Stimulated activated CD4-positive, alpha-beta T cell treated with anti-CD3 and anti-CD28 coated beads, Interleukin-15, amount 100 ng/mL, for 1 hour (primary cell): ENCODE measurements at places on chromosomes 2 and 18.

GRCh38 chr18:49447810-49448745 is 12.4 kb downstream of the DYM start:
- no peak for DNase-seq

- DNase-seq = no peak
Observed at GRCh38 chr2:136373841-136374240, 255.9 kb upstream of the CXCR4 start.

DNA sequence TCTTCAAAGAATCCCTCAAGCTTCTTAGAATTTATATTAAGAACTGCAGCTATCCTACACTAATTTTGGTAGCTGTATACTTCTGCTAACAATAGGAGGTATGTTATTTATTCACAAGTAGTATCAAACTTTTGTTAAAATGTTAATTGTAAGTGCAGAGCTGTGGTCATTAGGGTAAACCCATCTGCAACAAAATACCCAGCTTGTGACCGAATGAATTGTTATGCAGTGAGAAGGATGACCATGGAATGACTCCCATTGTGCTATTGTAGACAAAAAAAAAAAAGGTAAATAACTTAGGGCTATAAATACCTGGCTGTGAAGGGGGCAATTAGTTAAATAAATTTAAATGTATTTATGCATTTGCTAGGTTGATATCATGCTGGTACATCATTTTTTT is 186.1 kb downstream of the ADCYAP1 start:
- DNase-seq = no peak

DNA sequence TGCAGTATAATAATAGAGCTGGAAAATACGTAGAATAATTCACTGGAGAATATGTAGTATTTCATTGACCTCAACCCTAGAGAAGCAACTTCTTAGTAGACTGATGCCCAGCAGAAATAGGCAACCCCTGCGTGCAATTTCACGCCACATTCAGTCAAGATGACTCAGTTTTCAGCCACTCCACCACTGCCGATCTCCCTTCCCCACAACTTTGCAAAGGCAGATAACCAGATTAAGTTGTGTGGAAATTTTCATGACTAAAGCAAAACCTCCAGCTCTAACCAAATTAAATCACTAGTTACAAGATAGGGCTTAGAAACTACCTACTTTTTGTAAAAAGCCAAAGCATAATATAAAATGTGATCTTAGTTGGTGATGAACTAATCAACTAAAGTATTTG is 63.3 kb upstream of the STK17B start:
- no peak for DNase-seq

GRCh38 chr2:111903930-111904439 is 5.6 kb downstream of the MERTK start:
- no peak for DNase-seq

GRCh38 chr2:112646102-112646719 is 472 bp downstream of the SLC20A1 start:
- peak; percentile 47 for DNase-seq

DNA sequence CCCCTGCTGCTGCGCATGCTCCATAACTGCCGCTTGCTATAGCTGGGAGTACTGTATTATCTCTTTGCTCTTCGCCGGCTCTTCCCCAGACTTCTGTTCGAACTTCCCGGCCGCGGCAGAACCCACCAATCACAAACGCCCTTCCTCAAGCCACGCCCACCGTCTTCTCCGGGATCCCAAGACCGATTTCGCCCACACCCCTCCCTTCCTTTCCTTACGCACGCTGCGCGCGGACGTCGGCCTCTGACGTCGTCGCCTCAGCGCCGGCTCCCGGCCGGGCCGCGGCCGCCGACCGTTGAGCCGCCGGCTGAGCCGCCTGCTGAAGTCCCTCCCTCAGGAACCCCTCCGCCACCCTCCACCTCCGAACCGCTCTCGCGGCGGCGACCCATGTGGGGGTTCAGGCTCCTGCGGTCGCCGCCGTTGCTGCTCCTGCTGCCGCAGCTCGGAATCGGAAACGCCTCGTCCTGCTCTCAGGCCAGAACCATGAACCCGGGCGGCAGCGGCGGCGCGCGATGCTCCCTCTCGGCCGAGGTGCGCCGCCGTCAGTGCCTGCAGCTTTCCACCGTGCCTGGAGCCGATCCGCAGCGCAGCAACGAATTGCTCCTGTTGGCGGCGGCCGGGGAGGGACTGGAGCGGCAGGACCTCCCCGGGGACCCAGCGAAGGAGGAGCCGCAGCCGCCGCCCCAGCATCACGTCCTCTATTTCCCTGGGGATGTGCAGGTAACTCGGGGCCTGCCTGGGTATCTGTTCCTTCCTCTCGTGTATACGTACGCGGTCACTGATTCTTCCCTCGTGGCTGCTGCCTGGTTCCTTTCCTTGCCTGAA is at the start of gene C2orf69:
Gene C2orf69 (plus strand): TSS at position 242 of the 825 bp plus-strand sequence. CDS start 146 bp downstream, at position 388.
- DNase-seq = peak; percentile 76

DNA sequence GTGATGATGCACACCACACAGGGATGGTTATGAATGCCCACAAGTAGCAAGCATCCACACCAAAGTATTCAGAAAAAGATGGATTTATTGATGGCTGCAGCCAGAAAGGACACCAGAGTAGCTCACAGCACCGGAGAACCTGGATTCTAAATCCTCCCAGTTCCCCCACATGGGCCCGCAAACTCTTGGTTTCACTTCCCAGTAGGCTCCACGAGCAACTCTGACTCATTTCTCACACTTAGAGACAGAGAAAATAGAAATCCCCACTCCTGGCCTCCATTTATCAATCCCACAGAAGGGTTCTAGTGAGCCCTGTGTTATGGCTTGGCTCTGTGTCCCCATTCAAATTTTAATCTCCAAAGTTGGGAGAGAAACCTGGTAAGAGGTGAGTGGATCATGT is 426.7 kb upstream of the MYT1L start:
- DNase-seq = no peak

DNA sequence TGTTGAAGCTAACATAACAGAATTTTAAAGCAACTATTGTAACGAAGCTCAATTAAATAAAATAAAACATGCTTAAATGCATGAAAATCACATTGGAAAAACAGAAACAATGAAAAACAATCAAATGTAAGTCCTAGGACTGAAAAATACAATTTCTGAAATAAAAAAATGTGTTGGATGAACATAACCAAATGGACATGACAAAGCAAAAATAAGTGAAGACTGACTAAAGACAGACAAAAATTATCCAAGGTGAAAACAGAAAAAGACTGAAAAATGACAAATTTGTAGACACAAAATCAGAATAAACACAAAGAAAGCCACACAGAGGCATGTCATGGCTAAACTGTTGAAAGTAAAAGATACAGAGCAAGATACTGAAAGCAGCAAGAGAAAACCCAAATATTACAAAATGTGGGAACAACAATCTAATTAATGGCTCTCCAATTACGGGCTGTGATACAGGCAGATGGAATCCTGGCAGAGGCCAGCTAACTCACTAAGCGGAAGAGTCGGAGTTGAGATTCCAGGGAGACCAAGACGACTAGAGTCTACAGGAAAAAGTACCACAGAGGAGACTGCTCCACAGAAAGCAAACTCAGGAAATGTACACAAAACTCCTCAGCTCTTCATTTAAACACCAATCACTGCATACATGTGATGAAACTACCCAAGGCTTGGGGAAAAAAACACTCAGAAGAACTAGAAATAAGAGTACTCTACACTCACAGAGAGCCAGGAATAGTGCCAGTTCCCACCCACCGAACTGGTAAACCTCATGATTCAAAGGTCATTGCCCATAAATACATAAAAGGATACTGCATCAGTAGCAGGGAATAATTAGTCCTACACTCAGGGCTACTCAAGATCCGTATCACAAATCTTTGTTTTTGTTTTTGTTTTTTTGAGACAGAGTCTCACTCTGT is 83.6 kb downstream of the ATAD2B start:
- no peak for DNase-seq

- DNase-seq = no peak
Observed at GRCh38 chr2:96409820-96410164, 74.2 kb downstream of the NCAPH start.

DNA sequence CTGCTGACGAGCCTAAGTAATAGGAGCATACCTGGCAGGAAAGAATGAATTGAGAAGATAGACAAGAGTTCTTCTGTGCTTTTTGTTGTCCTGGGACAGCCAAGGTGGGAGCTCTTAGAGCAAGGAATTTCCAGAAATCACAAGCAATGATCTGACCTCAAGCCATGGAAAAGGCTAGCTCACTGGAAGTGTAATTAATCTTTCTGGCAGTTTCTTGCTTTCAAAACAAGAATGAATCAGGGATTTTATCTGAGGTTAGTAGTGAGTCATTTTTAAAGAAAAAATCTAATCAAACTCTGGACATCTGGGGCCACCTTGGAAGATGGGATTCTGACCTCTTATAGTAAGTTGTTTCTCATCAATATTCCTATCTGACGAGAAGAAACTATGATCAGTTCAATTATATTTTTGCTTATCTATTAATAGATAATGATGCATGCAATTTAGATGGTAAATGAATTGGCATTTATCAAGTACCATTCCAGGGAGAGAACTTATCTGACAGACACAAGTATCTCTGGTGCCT is 98.0 kb downstream of the ADCYAP1 start:
- DNase-seq = no peak

GRCh38 chr2:237566401-237567235 is at the start of gene PRLH:
TSS of gene PRLH (plus strand) at chr2:237566574. CDS start at chr2:237566574, 0 bp downstream.
- no peak for DNase-seq

- DNase-seq = no peak
Observed at GRCh38 chr2:12710301-12710700, 6.4 kb upstream of the TRIB2 start.

- no peak for DNase-seq
Observed at GRCh38 chr2:167708998-167709397, 538.4 kb downstream of the STK39 start.

- DNase-seq = no peak
Observed at GRCh38 chr2:18430996-18431748, 129.3 kb downstream of the RDH14 start.

DNA sequence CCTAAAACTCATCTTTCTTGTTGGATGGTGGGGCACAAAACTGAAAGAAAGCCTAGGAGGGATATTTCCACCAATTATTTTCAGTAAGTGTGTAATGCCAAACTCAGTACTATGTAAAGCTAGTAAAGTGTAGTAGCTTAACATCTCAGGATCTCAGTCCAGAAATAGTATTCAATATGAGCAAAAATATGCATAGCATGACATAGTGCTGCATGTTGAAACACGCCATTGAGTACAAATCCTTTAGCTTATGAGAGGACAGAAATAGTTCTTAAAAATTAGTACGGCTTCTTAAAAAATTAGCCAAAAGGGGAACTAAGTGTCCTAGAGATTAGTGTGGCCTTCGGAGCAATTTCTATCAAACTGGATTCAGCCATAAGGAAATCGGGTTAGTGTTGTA is 21.7 kb upstream of the ATL2 start:
- no peak for DNase-seq

- no peak for DNase-seq
Observed at GRCh38 chr2:86213699-86214502, 14.6 kb downstream of the MRPL35 start.
